ENCODE measurements at places on chromosomes 11 and 22.

DNA sequence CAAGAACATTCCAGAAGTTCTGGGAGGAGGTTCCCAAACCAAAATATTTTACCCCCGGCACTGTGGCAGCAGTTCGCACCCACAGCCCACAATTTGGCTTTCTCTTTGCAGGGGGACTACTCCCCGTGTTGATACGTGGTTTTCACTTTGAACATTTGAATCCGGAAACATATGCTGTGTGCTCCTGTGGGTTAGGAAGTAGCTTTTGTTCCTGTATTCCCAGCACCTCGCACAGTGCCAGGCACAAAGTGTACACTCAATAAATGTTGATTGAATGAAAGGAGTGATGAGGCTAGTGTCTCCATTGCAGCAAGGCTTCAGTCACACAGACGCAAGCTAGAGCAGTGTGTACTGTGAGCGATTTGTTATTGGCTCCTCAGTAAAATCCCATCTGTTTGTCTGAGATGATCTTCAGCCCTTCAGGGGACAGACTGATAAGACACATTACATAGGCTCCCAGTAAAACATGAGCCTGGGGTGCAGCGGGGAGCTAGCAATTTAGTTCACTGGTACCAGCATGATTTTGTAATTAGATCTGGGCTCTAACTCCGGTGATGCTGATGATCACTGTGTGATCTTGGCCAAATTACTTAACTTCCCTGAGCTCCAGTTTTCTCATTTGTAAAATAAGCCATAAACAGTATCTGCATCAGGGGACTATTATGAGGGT is 2.2 kb downstream of the LAYN start:
- no peak for DNase-seq

GRCh38 chr22:39278040-39278439 is 33.3 kb upstream of the PDGFB start:
- DNase-seq: no peak

GRCh38 chr11:2870460-2870859 is 15.1 kb downstream of the CDKN1C start:
- DNase-seq: peak; percentile 18

DNA sequence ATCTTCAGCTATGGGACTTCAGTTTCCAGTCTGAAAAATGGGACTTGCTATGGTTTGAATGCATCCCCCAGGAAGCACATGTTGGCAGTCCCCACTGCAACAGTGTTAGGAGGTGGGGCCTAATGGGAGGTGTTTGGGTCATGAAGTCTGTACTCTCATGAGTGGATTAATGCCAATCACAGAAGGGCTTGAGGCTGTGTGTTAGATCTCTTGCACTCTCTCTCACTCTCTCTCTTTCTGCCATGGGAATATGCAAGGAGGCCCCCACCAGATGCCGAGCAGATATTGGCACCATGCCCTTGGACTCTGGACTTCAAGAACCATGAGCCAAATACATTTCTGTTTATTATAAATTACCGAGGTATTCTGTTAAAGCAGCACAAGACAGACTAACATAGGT is 7.8 kb upstream of the AP1B1 start:
- DNase-seq: no peak

DNA sequence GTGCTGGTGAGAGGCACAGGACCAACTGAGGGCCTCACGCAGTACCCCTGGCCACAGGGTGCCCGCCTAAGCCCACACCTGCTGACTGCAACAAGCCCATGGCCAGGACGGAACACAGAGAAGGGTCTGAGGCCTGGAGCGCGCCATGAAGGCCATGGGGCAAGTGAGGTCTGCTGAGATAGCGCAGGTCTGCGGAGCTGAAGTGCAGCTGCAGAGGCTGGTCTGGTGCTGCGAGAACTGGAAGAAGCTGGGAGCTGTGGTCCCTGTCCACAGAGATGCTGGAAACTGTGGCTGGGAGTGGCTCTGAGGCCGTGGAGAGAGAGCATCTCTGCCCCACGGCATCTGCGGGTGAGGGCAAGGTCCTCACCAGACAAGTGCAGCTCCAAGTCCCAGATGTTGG is 8.3 kb downstream of the GALR3 start:
- DNase-seq: no peak

GRCh38 chr22:41078931-41079330 is 13.5 kb upstream of the EP300 start:
- no peak for DNase-seq

DNA sequence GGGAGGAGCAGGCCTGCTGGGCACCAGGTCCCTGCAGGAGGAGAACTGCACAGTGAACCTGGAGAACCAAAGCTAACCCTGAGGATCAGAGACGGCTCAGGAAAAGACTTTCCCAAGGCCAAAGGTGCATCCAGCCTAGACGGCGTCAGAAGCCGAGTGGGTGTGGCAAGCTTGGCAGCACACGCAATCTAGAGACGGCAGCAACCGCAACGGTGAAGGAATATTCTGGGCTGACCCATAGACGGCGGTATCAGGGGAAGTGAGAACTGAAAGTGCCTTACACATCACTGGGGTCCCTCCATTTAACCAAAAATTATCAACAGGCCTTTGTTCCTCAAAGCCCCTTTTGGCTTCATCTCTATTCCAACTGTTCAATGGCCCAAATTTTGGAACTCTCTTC is 26.2 kb downstream of the SPATA19 start:
- no peak for DNase-seq

DNA sequence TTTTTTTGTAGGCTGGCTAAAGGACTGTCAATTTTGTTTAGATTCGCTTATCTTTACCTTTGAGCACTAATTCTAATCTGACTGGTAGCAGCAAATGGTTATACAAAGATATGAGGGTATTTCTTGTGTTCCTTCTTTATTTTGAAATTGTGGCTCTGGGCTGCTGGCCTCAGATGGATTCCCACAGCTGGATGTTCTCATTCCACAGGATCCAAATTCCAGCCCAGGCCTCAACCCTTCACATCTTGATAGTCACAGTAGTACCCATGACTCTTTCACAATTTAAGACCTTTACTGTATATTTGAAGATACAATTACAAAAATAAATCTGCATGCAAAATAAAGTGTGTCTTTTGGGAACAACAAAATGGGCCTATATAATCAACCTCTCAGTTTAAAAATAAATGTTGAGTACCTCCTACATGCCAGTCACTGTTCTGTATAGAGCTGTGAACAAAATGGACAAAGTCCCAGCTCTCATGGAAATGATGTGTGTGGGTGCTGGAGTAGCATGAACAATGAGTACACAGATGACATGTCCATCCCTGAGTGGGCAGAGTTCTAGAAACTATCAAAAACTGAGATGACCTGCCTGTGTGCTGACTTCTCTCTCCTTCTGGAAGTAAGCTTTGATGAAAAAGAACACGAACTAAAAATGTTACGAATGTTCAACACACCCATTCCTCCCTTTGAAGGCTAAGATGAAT is 51.7 kb upstream of the FBXO3 start:
- DNase-seq: no peak

GRCh38 chr22:50302564-50302963 is 4.9 kb downstream of the PLXNB2 start:
- DNase-seq: no peak

DNA sequence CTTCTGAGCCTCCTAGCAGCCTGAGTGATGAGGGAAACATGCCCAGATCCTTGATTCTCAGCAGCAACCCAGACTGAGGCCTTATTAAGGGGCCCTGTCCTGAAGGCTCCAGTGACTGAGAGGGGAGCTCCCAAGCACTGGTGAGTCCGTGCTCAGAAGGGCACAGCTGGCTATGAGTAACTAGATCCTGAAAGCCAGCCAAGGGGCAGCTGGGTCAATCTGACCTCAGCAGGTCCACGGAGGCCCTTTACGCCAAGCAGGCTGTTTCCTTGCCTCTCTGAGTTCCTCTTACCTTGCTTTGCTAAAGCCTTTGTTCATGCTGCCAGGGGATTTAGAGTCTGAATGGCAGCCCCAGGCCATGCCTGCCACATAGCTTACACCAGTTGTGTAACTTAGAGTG is 19.3 kb upstream of the MIEF1 start:
- DNase-seq: peak; percentile 44

DNA sequence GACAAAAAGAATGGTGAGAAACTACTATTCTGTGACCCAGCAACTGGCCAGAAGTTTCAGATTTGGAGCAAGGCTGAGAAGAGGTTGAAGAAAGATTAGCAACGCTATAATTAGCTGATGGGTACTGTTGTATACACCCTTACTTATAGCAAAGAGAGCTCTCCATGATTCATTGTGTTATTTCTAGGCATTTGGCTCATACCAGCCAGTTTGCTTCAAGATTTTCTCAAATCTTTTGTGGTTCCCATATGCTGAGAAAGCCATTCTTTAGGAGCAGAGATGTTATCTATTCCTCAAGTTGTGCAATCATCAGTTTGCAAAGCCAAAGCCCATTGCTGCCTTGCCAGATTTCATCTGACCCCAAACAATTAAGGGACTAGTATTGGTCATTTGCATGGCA is 179.4 kb downstream of the ETS1 start:
- DNase-seq: no peak

GRCh38 chr11:104602643-104603042 is 295.6 kb downstream of the CASP12 start:
- DNase-seq: no peak

DNA sequence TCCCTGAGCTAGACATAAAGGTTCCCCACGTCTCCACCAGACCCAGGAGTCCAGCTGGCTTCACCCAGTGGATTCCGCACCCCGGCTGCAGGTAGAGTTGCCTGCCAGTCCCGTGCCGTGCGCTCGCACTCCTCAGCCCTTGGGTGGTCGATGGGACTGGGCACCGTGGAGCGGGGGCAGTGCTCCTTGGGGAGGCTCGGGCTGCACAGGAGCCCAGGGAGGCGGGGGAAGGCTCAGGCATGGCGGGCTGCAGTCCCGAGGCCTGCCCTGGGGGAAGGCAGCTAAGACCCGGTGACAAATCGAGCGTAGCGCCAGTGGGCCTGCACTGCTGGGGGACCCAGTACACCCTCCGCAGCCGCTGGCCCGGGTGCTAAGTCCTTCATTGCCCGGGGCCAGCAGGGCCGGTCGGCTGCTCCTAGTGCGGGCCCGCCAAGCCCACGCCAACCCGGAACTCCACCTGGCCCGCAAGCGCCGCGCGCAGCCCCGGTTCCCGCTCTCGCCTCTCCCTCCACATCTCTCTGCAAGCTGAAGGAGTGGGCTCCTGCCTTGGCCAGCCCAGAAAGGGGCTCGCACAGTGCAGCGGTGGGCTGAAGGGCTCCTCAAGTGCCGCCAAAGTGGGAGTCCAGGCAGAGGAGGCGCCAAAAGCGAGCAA is 9.5 kb upstream of the TREH start:
- no peak for DNase-seq

GRCh38 chr11:32451808-32452207 is 16.5 kb upstream of the WT1 start:
- DNase-seq: no peak
